Naive thymus-derived CD8-positive, alpha-beta T cell (primary cell): ENCODE measurements at places on chromosomes 7 and 10.

GRCh38 chr7:14480281-14480680 is 422.3 kb downstream of the DGKB start:
- DNase-seq: no peak

GRCh38 chr10:29962166-29962850 is 97.1 kb downstream of the JCAD start:
- DNase-seq: no peak

GRCh38 chr7:50834679-50835078 is 52.0 kb upstream of the GRB10 start:
- DNase-seq: no peak

- no peak for DNase-seq
Observed at GRCh38 chr10:33133557-33133956, 175.5 kb upstream of the ITGB1 start.

DNA sequence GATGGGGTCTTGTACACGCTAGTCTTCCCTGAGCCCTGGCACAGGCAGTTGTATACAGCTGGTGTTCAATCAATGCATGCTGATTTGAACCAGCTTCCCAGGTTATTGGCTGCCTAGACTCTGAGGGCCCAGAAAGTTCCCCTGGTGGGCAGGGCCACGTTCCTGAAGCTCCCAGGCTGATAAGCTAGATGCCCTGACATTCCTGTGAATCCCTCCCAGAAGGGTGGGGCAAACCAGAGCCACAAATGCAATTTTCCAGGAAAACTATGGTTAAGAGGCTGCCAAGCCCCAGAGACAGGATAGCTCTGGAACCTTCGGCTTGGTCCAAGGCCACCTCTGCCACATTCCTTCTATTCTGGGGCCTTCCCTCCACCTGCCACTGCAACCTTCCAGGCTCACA is 78.2 kb downstream of the FAM53B start:
- DNase-seq: no peak

DNA sequence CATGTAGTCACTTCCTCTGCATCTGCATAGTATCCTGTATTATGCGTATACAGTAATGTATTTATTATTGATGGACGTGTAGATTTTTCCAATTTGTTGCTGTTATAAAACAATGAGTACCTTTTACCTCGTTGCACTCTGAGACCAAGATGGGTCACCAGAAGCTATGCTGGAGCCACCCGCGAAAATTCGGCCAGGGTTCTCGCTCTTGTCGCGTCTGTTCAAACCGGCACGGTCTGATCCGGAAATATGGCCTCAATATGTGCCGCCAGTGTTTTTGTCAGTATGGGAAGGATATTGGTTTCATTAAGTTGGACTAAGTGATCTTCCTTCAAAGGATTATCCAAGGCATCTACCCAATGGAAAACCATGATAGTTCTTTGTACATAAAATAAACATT is 1.0 kb downstream of the PSMC2 start:
- DNase-seq: no peak

GRCh38 chr7:50507898-50508470 is 57.2 kb downstream of the DDC start:
- DNase-seq: no peak

GRCh38 chr7:45435131-45435530 is 139.0 kb upstream of the ADCY1 start:
- DNase-seq: no peak
